Type B pancreatic cell (in vitro differentiated cells): ENCODE measurements at places on chromosomes 7 and 10. TPM values are rescaled to one million over a fixed set of nuclear protein-coding genes. Genes with fewer than 3 reads are reported as not detected.

DNA sequence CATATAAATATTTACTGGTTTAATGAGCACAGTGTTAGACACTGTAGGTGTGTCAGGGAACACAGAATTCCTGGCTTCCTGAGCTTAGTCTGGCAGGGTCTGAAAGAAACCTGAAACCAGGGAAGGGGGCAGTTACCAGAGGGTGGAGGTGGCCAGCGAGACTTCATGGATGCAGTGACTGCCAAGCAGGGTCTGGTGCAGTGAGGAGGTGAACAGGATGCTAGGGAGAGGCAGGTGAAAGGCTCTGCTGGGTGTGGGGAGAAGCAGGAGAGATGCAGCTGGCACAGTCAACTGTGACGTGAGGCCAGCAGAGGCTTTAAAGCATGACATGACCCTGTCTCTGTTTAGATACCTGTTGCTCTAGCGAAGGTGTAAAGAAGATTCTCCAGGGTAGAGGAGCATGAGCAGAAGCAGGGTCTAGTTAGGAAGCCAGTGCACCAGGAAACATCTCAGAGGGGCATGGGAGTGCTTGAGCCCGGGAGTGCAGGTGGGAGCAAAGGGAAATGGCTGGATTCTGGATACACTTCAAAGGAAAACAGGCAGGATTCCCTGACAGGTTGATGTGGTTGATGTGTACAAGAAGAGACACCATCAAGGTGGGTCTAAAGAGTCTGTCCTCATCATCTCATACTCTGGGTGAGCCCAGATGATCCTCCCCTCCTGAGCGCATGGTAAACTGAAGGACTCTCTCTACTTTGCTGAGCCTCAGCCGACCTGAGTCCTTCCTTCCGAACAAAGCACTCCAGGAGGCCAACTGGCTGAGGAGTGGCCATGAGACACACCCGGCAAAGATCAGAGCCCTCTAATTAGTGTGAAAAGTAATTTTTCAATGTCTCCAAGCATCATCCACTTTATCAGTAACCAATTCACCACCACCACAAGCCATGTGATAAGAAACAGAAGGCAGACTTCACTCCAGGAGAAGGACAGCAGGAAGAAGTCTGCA is 186.8 kb downstream of the COBL start:
- H3K36me3 ChIP-seq: peaks cover 9% of the 10 kb centered on the region
- H3K27me3 ChIP-seq: no peaks in the 10 kb centered on the region
- no peak overlapping the region for H3K4me3 ChIP-seq

- no peaks in the 10 kb centered on the region for H3K27me3 ChIP-seq
- no peak overlapping the region for H3K4me3 ChIP-seq
- peaks cover 47% of the 10 kb centered on the region for H3K4me1 ChIP-seq
- peaks cover 4% of the 10 kb centered on the region for H3K36me3 ChIP-seq
These were observed 96.5 kb downstream of the DIP2C start for GRCh38 chr10:593016-593415.

- H3K27ac ChIP-seq: no peak overlapping the region
- H3K4me3 ChIP-seq: no peak overlapping the region
- no peaks in the 10 kb centered on the region for H3K36me3 ChIP-seq
These were observed 247.0 kb downstream of the SNX10 start for GRCh38 chr7:26538689-26539088.

- no peak for DNase-seq
- H3K4me1 ChIP-seq: peaks cover 22% of the 10 kb centered on the region
- H3K36me3 ChIP-seq: peaks cover 14% of the 10 kb centered on the region
These were observed 102.1 kb downstream of the POLL start for GRCh38 chr10:101485681-101486554.

GRCh38 chr10:131739206-131739605 is 161.6 kb upstream of the PPP2R2D start:
- no peak overlapping the region for H3K27ac ChIP-seq
- H3K4me1 ChIP-seq: peaks cover 7% of the 10 kb centered on the region
- H3K27me3 ChIP-seq: peaks cover 4% of the 10 kb centered on the region
- no peak overlapping the region for H3K4me3 ChIP-seq

DNA sequence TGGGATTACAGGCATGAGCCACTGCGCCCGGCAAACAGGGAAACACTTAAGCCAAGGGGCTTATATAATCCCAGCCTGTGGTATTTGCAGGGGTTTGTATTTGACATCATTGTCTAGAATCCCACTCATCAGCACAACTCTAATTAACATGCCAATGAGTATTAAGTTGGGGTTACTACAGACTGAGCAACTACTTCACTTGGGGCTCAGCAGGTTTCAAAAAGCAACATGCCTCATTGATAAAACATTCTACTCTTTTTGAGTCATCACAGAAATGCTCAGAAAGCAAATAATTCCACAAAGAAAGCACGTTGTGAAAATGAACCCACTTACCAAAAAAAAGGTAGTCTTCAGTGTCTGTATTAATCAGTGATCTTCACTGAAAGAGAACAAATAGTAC is 236.9 kb upstream of the CELF2 start:
- H3K36me3 ChIP-seq: no peaks in the 10 kb centered on the region
- DNase-seq: no peak
- peaks cover 11% of the 10 kb centered on the region for H3K27me3 ChIP-seq
- H3K27ac ChIP-seq: no peak overlapping the region

GRCh38 chr7:47670729-47671128 is 88.8 kb upstream of the TNS3 start:
- no peak overlapping the region for H3K4me3 ChIP-seq
- no peak overlapping the region for H3K27ac ChIP-seq
- no peaks in the 10 kb centered on the region for H3K27me3 ChIP-seq
- no peak for DNase-seq
- peaks cover 15% of the 10 kb centered on the region for H3K4me1 ChIP-seq
- H3K36me3 ChIP-seq: no peaks in the 10 kb centered on the region

DNA sequence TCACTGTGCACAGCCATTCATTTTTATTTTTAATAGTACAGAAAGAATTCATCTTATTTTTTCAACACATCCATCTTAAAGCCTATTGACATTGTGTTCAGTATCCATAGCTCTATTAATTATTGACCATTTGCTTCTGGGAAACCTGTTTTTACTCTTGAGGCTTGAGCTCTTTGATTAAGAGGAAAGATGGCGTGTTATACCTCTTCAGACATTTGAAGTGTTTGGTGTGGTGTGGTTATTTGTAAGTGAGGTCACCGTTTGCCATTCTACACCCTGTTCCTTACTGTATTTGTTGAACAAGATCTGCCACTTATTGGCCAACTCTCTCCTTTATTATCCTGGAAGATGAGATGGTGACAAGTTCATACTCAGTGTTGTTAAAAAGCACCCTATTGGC is 18.4 kb downstream of the C7orf57 start:
- H3K4me3 ChIP-seq: no peak overlapping the region
- H3K4me1 ChIP-seq: no peaks in the 10 kb centered on the region
- no peaks in the 10 kb centered on the region for H3K36me3 ChIP-seq

- H3K27ac ChIP-seq: peak overlapping the region; percentile 70
- no peaks in the 10 kb centered on the region for H3K36me3 ChIP-seq
- no peaks in the 10 kb centered on the region for H3K27me3 ChIP-seq
These were observed 14.4 kb downstream of the HTRA1 start for GRCh38 chr10:122475591-122476332.

DNA sequence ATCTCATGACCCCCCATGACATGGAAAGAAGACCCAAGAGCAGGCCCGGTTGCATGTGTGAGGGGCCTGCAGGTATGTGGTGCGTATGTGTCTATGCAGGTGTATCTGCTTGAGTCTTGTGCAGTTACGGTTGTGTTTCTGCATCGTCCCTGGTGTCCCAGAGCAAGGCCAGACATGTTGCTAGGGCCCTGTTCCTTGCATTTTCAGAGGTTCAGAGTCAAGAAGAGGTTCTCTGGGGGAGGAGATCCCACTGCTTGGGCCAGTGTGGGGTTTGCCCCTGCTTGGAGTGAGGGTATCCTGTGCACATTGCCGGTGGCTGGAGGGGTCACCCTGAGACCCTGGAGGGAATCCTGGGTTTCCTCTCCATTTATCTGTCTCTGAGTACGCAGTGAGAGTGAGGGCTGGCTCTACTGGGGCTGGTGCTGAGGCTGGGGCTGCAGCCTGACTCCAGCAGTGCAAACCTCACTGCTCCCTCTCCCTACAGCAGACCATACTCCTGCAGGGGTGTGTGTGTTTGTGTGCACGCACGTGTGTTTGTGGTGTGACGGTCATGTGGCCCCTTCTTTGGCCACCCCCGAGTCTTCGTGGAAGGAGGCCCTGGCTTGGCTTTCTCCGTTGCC is 4.1 kb downstream of the TRIM8 start:
- peaks cover 21% of the 10 kb centered on the region for H3K4me1 ChIP-seq
- peaks cover 4% of the 10 kb centered on the region for H3K36me3 ChIP-seq
- H3K27me3 ChIP-seq: no peaks in the 10 kb centered on the region
- DNase-seq: no peak

- no peaks in the 10 kb centered on the region for H3K4me1 ChIP-seq
- H3K27me3 ChIP-seq: no peaks in the 10 kb centered on the region
- peaks cover 5% of the 10 kb centered on the region for H3K36me3 ChIP-seq
These were observed 4.8 kb downstream of the KPNA7 start for GRCh38 chr7:99203092-99203491.

GRCh38 chr7:155746188-155746587 is 66.1 kb downstream of the SHH start:
- H3K36me3 ChIP-seq: peaks cover 41% of the 10 kb centered on the region
- no peaks in the 10 kb centered on the region for H3K27me3 ChIP-seq
- no peak overlapping the region for H3K4me3 ChIP-seq
- DNase-seq: no peak

DNA sequence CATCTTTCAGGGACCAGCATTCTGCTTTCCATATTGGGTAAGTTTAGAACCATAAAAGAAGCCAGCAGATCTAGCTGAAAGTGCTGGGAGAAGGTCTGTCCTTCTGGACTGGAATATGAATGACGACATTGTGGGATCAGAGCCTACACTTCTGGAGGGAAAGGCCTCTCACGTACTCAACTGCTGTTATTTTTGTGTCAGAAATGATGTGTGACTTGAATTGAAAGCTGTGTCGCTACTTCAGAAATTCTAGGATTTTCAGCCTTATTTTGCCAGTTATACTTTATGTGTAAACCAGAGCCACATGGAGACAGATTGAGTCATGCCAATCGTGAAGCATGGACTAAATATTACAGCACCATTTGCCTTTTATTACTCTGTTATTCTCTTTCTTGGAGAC is 231.0 kb downstream of the KIAA1217 start:
- no peaks in the 10 kb centered on the region for H3K27me3 ChIP-seq
- H3K36me3 ChIP-seq: peaks cover 63% of the 10 kb centered on the region
- H3K4me1 ChIP-seq: peaks cover 24% of the 10 kb centered on the region
- H3K4me3 ChIP-seq: no peak overlapping the region
- peak overlapping the region; percentile 21 for H3K27ac ChIP-seq

DNA sequence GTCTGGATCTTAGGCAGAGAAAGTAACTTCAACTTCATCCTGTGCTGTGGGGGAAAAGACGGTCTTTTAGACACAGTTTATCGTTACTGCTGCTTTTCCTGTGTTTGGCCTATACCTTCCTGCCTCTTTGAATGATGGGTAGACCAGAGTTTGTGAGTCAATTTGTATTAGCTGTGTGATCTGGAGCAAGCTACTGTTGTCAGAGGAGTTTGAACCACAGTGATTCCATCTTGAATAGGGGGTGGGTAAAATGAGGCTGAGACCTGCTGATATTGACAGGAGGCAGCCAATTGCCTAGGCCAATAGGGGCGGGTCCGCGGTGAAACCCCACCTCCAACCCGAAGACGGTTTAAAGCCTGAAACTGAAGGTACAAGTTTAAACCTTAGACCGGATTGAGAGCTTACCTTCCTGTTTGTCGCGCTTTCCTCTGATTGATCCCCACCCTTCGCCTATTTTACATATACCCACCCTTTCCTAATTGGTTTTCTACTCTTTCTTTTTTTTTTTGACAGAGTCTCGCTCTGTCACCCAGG is 35.8 kb upstream of the EIF4H start:
- no peaks in the 10 kb centered on the region for H3K36me3 ChIP-seq
- peak overlapping the region; percentile 46 for H3K27ac ChIP-seq
- DNase-seq: no peak

- no peak overlapping the region for H3K27ac ChIP-seq
- H3K27me3 ChIP-seq: no peaks in the 10 kb centered on the region
- H3K4me1 ChIP-seq: no peaks in the 10 kb centered on the region
- no peak overlapping the region for H3K4me3 ChIP-seq
- H3K36me3 ChIP-seq: no peaks in the 10 kb centered on the region
- DNase-seq: no peak
These were observed 156.6 kb upstream of the CNTNAP2 start for GRCh38 chr7:145959981-145960380.

- H3K4me3 ChIP-seq: no peak overlapping the region
- no peaks in the 10 kb centered on the region for H3K36me3 ChIP-seq
- peaks cover 70% of the 10 kb centered on the region for H3K4me1 ChIP-seq
- no peaks in the 10 kb centered on the region for H3K27me3 ChIP-seq
These were observed 45.0 kb downstream of the ZCCHC24 start for GRCh38 chr10:79400146-79401004.

- H3K36me3 ChIP-seq: peaks cover 4% of the 10 kb centered on the region
- peak overlapping the region; percentile 34 for H3K4me3 ChIP-seq
- H3K4me1 ChIP-seq: peaks cover 28% of the 10 kb centered on the region
- DNase-seq: no peak
- no peaks in the 10 kb centered on the region for H3K27me3 ChIP-seq
These were observed 255.8 kb upstream of the PHYHIPL start for GRCh38 chr10:58920655-58921003.

- peaks cover 70% of the 10 kb centered on the region for H3K27me3 ChIP-seq
- DNase-seq: peak; percentile 68
- peaks cover 10% of the 10 kb centered on the region for H3K4me1 ChIP-seq
- peak within 1 kb of the TSS; percentile 50 for H3K27ac ChIP-seq
- H3K36me3 ChIP-seq: no peaks in the 10 kb centered on the region
- peak within 1 kb of the TSS; percentile 97 for H3K4me3 ChIP-seq
These were observed at the start of gene TFPI2 for GRCh38 chr7:93890464-93891068. Gene TFPI2, minus strand, starts transcription at chr7:93890753. Its CDS starts 75 bp downstream, at chr7:93890678.

- H3K4me1 ChIP-seq: peaks cover 4% of the 10 kb centered on the region
- no peak for DNase-seq
- no peak overlapping the region for H3K4me3 ChIP-seq
- no peak overlapping the region for H3K27ac ChIP-seq
- H3K27me3 ChIP-seq: no peaks in the 10 kb centered on the region
These were observed 18.3 kb downstream of the ATP6V1F start for GRCh38 chr7:128880791-128881457.

- H3K27ac ChIP-seq: peak overlapping the region; percentile 55
- peaks cover 22% of the 10 kb centered on the region for H3K36me3 ChIP-seq
- H3K4me1 ChIP-seq: peaks cover 5% of the 10 kb centered on the region
- no peak for DNase-seq
These were observed 26.8 kb downstream of the TACR2 start for GRCh38 chr10:69389827-69390490.

The PTN gene
- total RNA-seq: 16.2 and 271 TPM in 2 replicates

The CALY gene
- 3.6 and 8.5 TPM in 2 replicates for total RNA-seq

The C7orf57 gene
- 0.36 and 1.5 TPM in 2 replicates for total RNA-seq

The EPO gene
- 0.22 and 0.40 TPM in 2 replicates for total RNA-seq

The C7orf33 gene
- not detected in 2 replicates for total RNA-seq

The LRRD1 gene
- total RNA-seq: 0.19 TPM in 1 of 2 replicates, not detected in the other

The ADAM12 gene
- 5.2 and 31.6 TPM in 2 replicates for total RNA-seq

The GUSB gene
- 46.6 and 53.8 TPM in 2 replicates for total RNA-seq

The PTPRZ1 gene
- 20.7 and 43.4 TPM in 2 replicates for total RNA-seq

The SHTN1 gene
- total RNA-seq: 18.2 and 35.6 TPM in 2 replicates
